ENCODE measurements at places on chromosomes 16 and 17.

GRCh38 chr17:55444471-55445441 is 23.1 kb upstream of the MMD start:
- DNase-seq = no peak

DNA sequence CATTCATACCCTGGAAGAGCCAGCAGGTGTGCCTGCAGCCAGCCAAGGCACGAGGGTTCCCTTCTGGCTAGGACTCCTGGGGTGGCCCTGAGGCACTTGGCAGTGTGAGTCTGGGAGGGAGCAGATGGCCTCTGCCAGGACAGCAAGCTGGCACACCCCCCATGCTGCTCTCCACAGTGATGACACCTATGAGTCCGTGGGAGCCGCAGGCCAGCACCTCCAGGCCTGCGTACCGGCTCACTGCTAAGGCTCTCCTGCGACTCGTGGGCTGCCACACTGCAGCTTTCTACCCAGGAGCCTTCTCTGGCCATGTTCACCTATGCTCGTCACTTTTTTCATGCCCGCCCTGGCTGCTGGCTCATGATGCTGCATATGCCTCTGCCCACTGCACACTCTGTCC is 68.1 kb downstream of the NDEL1 start:
- DNase-seq = no peak

DNA sequence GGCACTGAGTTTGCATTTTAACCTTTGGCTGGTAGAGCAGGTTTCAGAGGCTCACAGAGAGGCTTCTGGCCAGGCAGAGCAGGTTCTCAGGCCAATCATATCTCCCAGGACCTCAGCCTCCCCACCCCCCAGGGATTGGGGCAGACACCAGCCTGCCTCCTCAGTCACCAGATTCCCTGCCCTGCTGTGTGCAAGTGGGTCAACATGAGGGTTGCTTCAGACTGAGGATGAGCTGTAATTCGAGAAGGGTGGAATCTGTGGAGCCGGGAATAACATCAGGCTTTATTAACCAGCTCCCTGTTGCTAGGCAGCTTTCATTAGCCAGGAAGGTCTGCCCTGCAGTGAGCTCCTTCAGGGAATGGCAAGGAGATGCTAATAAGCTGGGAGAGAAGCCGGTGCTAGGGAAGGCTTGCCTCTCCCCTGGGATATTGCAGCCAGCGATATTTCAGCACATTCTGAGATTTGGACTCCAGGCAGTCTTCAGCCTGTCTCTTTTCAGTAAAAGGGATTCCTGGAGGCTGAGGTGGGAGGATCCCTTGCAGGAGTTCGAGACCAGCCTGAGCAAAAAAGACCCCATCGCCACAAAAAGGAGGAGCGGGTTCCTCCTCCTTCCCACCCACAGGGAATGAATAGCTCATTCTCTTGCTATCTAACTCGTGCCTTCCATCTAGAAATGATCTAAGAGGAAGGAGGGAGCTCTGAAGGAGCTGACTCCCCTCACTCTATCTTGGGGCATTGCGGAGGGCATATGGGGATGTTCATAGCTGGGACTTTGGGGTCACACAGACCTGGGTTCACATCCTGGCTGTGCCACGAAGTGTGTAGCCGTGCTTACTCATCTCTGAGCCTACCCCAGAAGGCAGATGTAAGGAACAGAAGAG is 10.7 kb downstream of the SGSM2 start:
- peak; percentile 29 for DNase-seq

DNA sequence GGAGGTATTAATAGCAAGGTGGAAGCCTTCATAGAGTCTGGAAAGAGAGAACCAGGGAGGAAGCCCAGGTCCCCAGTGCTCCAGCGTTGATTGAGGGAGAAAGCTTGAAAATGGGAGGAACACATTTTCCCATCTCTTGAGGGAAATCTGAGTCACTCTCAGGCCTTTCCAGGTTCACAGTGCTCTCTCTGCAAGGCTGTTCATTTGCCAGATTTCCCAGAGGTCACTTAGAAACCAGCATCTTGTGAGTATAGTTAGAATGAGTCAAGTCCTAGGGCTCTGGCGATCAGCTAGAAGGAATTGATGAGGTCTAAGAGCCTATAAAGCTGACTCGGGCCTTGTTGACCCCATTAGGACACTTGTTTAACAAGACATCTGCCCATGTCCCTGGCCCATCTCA is 17.7 kb upstream of the ZNF594 start:
- DNase-seq = no peak

DNA sequence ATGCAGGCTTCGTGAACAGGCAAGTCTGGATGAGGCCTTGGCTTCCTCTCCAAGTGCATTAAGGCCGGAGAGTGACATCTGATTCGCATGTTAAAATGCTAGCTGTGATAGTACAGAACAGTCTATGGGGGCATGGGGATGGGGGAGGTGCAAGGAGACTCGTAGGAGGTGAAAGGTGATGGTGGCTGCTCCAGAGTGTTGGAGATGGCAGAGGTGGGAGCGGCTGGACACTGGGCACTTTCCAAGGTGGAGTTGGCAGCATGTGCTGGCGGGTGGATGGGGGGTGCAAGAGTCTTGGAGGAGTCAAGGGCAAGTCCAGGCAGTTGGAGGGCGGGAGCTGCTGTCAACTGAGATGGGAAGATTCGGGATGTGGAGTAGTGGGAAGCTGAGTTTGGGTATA is 350.9 kb upstream of the TNRC6C start:
- no peak for DNase-seq

GRCh38 chr17:81109957-81110356 is 55.4 kb upstream of the PVALEF start:
- DNase-seq = no peak

DNA sequence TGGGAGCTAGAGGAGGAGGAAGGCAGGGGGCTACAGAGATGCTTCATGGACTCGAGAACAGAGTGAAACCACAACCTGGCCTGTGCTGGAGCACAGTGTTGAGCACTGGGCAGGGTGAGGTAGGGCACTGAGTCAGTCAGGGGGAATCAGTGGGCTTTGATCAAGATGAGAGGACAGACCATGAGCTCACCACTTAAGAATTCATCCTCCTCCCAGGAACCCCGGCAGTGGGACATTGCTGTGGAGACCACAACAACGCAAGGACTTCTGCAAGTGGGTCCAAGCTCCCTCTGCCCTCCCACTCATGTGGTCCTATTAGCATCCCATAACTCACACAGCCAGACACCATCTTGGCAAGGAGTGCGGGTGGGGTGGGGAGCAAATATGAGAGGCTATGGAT is 1.7 kb upstream of the CES5A start:
- DNase-seq = no peak

GRCh38 chr16:502179-502943 is 25.2 kb upstream of the CAPN15 start:
- DNase-seq = no peak

- DNase-seq = no peak
These were observed 17.8 kb upstream of the RAI1 start for GRCh38 chr17:17663160-17664063.

DNA sequence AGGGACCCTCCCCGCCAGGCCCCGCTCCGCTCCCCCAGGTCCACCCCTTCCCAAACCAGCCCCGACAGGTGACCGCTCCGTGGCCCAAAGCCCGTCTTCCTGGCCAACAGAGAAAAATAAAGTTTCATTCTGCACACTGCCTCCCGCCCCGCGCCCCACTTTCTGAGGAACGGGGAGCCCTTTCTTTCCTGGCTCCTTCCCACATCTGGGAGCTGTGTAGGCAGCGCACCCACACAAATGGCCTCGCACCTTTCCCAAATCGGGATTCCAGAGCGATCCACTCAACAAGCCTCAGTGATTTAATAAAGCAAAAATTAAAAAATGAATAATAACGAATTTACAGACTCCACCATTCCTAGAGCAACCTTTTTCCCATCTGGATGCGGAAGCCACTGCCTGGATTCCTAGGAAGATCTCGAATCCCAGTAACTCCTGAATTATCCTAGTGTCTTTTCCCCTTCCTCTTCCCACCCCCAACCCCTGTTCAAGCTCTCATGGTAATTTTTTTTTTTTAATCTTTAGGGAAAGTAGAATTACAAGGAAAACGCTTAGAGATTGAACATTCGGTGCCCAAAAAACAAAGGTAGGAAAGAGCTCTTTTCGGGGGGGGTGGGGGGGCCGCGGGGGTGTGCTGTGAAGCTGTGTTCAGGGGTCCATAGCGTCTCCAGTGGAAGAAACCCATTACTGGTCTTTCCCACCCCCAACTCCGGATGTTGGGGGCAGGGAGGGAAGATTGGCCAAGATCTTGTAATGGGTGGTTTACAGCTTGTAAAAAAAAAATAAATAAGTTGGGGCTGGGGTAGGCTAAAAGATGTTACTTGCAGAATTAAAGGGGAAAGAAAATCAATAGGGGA is 1.6 kb downstream of the IGF2BP1 start:
- no peak for DNase-seq

GRCh38 chr16:635573-636205 is 416 bp downstream of the METTL26 start:
- no peak for DNase-seq

- peak; percentile 80 for DNase-seq
These were observed 23.1 kb upstream of the DHRS13 start for GRCh38 chr17:28925912-28926365.

GRCh38 chr16:87715658-87716057 is 50.1 kb downstream of the KLHDC4 start:
- no peak for DNase-seq

DNA sequence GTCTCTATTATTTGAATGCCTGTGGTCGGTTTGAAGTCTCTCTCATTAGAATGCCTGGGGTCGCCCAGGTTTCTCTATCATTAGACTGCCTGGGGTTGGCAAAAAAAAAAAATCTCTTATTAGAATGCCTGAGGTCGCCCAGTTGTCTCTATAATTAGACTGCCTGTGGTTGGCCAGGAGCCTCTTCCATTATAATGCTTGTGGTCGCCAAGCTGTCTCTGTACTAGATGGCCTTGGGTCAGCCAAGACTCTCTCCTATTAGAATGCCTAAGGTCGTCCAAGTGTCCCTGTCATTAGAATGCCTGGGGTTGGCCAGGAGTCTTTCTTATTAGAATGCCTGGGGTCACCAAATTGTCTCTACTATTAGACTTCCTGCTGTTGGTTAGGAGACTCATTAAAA is 2228.4 kb downstream of the TP53TG3F start:
- no peak for DNase-seq

DNA sequence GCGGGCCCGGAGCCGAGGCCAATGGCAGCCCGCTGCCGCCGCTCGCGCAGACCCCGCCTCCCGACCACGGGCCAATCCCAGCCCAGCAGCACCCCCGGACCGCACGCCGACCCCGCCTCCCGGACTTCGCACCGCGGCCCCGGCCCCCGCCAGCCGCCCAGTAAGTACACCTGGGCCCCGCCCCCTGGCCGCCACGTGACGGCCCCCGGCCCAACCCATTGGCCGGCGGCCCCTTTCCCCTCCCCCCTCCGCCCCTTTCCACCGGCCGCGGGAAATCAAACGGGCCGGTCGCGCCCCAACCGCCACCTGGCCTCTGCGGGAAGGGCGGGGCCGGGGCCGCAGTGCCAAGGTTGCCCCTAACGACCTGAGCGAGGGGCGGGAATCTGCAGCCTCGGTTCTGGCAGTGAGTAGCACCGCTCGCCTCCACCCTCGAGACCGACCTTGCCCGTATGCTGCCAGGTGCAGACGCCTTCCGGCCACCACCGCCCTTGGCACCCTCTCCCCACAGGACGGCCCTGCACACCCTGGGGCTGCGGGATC is at the start of gene YBX2:
TSS of gene YBX2 (minus strand) at position 26 of the 540 bp plus-strand sequence. CDS start 139 bp downstream, outside the sequence.
- DNase-seq = no peak

- no peak for DNase-seq
These were observed 138.9 kb downstream of the C16orf95 start for GRCh38 chr16:87178177-87178863.

DNA sequence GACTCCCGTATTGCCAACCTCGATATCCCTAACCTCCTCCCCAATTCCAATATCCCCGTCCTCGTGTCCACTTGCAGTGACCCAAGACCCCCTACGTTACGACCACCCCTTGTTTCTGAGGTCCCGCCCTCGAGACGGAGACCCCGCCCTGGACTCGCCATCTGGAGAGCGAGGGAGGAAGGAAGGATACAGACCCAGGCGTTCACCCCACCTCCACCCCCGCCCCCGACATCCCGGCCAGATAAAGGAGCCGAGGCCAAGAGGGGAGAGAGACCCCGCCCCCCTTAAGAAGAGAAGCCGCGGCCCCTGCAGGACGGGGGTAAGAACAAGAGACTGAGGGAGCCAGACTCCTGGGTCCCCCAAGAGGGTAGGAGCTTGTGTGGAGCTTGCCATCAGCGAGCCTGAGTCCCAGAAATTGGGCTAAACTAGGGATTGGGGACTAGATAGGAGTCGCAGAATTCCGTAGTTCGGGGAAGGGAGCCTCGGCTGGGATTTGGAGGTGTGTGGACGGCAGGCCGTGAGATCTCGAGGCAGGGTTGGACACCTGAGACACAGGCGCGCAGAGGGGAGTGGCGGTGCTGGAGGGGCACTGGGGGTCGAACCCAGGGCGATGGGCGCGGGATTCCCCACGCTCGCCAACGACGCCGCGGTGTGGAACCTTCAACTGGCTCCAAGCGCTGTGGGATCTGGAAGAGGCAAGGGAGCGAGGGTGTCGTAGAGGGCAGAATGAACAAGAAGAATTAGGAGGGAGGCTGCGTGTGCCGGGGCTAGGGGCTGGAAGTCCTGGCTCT is at the start of gene BCL6B:
TSS of gene BCL6B (plus strand) at position 270 of the 791 bp plus-strand sequence. CDS start 622 bp downstream, outside the sequence.
- no peak for DNase-seq

GRCh38 chr17:76370261-76370993 is 14.0 kb upstream of the SPHK1 start:
- DNase-seq = peak; percentile 96

- DNase-seq = no peak
These were observed 2.3 kb downstream of the DNASE1 start for GRCh38 chr16:3656491-3657468.

GRCh38 chr16:17747081-17747756 is 276.5 kb upstream of the XYLT1 start:
- no peak for DNase-seq

DNA sequence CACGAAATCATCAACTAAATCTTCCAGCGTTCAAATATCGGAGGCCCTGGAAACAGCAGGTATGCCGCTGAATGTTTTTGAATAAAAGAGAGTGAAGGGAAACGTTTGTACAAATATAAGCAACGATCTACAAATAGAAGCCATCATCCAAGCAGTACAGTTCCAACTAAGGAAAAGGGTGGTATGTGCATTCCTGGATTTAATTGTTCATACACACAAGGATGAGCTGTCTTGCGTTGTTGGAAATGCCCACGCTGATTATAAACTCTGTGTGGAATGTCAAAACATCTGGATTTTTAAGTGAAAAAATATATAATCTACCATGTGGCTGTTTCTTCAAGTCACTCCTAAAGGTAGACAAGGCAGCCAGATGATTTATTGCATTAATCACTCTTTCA is 191.8 kb upstream of the HSBP1 start:
- DNase-seq = no peak

GRCh38 chr17:17181666-17182597 is 24.2 kb downstream of the PLD6 start:
- no peak for DNase-seq

GRCh38 chr16:31141489-31142108 is 6.1 kb upstream of the PRSS8 start:
- no peak for DNase-seq

GRCh38 chr16:85029981-85030401 is 2.4 kb downstream of the KIAA0513 start:
- DNase-seq = no peak

All from HS-5 (cell line).